ENCODE measurements at places on chromosomes 11 and 22.

GRCh38 chr11:43871051-43871450 is 9.6 kb upstream of the ALKBH3 start:
- DNase-seq: peak; percentile 43

- DNase-seq: no peak
These were observed 2.3 kb upstream of the OSBPL5 start for GRCh38 chr11:3167143-3168119.

GRCh38 chr11:1193326-1194230 is 29.3 kb upstream of the MUC5B start:
- DNase-seq: no peak

- DNase-seq: no peak
These were observed 5.4 kb upstream of the NDUFS8 start for GRCh38 chr11:68025047-68025446.

DNA sequence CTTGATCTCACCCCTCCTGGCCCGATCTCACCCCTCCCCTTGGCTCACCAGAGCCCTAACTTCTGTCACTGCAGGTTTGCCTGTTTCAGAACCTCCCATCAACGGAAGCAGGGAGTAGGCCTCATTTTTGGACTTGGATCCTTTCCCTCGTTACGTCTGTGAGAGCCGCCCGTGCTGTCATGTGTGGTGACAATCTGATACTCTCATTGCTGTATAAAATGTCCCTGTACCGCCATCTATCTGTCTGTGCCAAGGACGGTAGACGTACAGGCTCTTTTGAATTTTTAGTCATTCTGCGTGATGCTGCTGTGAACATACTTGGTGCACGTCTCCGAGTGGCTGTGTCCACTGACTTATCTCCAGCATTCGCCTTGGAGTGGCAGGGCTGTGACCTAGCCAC is 1163.1 kb downstream of the BRD1 start:
- DNase-seq: no peak

DNA sequence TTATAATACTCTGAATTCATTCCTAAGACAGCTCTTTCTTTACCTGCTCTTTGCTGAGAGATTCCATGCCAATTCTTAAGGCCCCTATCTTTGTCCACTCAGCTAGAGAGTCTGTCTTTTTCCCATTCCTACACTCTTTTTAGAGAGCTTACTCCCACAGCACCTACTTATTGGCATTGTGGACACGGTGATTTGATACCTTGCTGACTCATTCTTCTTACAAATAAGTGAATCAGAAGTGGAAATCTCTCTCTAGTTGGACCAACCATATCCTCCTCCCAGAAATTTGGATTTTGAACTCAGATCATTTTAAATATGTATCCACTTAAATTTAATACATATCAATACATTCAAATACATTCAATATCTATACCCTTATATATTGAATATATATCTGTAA is 32.5 kb upstream of the OR6M1 start:
- no peak for DNase-seq

GRCh38 chr22:27127911-27128310 is 470.5 kb downstream of the MIAT start:
- no peak for DNase-seq

GRCh38 chr11:37605229-37605628 is 1007.2 kb upstream of the RAG2 start:
- no peak for DNase-seq
